SHP77 (cell line): ENCODE measurements at places on chromosomes 2 and 18.

GRCh38 chr2:190596993-190597392, 51.9 kb upstream of the NAB1 start:
- no peak for DNase-seq

- DNase-seq, result no peak
These were observed 9.5 kb downstream of the REG1A start for GRCh38 chr2:79129804-79130203.

DNA sequence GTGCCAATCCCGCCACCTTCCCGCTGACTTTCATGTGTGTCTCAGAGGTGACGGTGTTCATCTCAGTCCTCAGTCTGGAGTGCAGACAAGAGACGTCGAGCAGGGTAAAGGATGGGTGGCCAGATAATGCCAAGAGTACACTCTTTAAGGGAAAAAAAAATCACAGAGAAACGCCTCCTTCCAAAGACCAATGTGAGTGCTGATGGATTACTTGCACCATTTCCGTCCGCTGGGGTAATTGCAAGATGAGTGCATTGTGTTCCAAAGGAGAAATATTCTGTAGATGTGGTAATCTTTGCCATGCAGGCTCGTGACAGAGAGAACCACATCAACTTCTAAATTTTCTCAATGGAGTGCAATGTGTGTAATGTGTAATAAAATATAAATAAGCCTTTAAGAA, 81.0 kb downstream of the KLHL29 start:
- DNase-seq, result no peak

DNA sequence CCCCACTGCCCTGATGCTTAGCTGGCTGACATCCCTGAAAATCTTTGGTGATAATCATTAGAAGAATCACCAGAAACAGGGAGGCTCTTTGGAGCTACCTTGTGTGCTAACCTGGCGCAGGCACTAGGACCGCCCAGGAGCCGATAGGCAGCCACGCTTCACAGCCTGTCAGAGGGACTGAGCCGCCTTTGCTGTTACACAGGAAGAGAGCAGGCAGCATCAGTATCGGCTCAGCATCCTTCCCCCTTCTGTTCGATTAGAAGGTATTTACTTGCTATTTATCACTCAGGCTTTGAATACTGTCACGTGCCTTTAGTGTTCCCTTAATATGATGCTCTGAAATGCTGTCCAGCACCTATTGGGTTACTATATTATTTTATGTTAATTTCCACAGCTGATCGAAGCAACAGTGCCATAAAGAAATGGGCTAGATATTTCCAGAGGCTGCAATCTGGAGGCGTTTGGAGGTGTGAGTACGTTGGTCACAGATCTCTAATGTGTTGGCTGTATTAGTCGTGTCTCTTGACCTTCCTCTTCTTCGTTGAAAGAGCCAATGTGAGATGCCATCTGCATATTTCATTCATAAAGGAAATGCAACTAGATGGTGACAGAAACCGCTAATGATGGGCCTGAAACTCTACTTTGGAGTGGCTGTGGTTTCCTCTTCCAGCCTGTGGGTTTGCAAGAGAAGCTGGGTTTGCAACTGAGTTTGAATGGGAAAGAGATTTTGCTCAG, 110.4 kb upstream of the RAB27B start:
- DNase-seq, result no peak

- no peak for DNase-seq
These were observed 33.3 kb upstream of the TMEM87B start for GRCh38 chr2:112021781-112022231.

GRCh38 chr2:134772493-134773169, 53.8 kb upstream of the TMEM163 start:
- DNase-seq, result no peak

DNA sequence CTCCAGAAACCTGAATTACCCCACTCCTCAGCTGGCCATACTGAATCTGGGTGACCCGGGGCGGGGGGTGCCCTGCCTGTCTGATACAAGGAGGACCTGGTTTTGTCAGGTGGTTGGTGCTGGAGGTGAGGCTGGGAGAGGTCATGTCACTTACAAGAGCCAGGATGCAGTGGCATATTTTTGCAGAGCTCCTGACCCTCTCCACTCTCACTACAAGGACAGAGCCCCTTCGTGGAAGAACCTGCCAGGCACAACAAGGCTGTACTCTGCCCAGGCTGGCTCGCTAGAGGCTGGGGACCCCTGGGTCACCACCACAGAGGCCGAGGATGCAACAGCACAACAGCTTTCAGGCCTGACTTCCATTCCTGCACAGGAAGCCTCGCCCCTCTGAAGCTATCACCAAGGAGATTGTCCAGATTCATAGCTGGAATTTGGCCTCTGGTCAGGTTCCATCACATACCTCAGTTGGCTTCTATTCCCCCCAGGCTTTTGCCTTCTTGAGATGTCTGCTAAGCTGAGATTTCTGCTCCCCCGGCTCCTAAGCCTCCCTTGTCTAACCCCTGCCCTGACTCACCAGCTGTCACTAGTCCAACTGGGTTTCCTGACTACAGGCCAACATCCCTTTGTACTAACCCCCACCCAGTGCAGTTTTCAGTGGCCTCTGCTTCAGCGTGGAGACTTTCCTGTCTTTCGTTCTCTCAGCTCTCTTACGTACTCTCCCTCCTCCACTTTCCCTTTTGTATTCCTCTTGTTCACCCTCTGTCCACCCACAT, 132.5 kb upstream of the EPAS1 start:
- DNase-seq, result no peak

DNA sequence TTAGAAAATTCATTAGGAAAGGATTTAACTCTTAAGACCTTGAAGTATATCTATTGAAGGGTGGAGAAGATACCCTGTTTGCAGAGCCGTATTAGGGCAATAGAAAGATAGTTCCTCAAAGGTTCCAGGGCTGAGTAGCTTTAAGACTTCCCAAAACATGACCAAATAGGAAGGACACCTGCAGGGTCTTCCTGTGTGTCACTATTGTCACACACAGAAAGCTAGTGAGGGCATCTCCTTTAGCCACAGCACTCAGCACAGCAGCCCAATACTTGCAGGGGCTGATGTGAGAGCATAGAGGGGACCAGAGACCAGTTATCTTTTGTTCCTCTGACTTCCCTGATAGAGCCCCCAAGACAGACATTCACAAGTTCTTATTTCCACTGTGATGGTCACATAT, 93.7 kb downstream of the PAX3 start:
- no peak for DNase-seq

DNA sequence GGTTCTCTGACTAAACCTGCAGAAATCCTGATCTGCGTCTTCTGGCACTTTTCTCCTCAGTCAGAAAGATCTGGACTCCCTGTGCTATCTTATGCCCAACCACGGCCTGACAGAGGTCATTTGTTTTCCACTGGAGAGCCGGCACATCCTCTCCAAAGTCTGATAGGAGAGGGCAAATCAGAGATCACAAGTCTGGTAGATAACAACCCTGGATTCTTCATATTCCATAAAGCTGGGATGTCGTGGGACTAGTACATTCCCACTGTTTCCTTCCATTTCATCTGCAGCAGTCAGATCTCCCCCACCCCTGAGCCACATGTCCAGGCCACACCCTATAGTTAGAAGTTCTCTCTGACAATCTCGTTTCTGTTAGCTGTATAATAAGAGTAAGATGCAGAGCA, 157.0 kb downstream of the MGAT5 start:
- DNase-seq, result no peak

DNA sequence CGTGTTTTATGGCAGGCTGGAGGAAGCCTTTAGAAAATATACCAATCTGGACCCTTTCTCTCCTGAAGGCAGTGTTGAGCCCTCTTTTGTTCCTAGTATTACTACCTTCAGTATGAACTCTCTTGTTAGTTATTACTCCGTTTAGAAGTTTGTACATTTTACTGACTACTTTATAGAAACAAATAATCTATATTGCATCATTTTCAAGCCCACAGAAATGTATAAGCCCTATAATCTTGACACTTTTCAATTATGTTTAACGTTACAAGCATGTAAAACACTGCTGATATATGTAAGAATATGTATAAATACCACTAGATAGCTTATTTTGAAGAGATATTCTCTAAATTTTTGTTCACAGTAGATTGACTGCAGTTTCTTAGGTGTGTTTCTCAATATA, 64.0 kb downstream of the SLC25A12 start:
- DNase-seq, result no peak

DNA sequence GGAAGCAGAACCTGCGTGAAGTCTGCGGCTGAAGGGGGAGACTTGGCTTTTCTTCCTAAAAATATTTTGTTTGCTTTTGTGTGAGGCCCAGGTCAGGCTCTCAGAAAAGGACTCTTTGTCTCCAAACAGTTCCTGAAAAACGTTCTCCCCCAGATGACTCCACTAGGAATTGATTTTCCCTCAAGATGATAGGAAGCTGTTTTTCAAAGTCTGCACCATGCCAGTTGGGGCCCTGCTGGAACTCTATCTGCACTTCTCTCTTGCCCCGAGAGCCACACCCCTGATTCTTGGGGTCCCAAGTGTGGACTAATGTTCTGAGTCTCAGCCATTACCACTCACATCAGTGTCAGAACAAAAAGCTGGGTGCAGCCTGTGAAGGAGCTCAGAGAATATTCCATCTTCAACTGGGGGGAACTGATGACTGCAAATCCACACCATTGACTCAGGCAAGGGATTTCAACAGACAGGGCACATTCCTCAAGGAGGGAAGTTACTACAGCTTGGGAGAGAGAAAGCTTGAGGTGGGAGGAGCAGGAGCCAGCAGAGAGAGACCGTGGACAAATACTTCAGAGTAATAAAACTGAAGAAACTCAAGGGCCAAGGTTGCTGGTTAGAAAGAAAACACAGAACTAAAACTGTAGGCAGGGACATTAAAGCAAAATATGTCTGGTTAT, 768.3 kb downstream of the RNF144A start:
- DNase-seq, result no peak

DNA sequence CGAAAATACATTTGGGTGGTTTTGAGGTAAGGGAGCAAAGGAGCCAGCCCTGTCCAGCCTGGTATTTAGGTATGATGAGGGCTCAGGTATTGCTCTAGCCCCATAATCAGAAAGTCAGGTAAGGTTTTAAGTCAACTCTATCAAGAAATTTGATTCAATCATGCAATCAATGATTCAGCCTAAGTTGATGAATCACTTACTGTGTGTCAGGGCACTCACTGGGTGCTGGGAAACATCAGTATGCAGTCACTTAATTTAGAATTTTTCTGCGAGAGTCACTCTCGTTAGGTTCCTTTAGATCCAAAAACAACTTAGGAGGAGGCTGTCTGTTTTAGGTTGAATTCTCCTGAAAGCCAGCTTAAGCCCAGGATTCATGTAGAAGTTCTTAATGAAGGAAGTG, 17.7 kb upstream of the SERPINB2 start:
- DNase-seq, result no peak

DNA sequence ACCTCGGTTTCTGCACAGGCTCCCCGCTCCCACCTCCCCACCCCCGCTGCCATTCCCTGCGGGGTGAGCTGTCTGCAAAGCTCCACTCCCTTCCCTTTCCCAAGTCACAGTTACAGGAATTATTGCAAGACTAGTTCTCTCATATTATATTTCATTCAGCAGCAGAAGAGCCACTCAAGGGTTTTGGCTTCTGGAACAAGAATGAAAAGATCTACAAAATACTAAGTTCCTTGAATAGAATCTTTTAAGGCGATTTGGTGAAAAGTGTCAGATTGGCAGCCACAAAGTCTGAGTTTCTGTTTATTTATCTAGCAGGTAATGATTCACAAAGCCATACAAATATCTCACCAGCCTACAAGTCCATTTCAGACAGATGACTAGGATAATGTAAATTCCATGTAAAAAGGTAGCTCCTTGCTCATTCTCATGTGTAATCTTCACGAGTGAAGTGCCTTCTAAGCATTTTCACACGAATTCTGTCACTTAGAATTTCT, 221.9 kb upstream of the RBBP8 start:
- DNase-seq, result no peak

GRCh38 chr2:43133708-43134570, 92.5 kb downstream of the ZFP36L2 start:
- no peak for DNase-seq

DNA sequence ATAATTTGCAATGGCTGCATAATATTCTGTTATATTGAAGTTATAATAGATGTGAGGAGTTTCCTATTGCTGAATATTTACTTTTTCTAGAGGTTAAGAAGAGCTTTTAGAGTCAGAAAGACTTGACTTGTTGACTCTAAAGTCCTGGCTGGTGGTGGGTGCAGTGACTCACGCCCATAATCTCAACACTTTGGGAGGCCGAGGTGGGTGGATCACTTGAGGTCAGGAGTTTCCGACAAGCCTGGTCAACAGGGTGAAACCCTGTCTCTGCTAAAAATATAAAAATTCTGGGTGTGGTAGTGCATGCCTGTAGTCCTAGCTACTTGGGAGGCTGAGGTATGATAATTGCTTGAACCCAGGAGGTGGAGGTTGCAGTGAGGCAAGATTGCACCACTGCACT, 33.9 kb upstream of the ATIC start:
- no peak for DNase-seq

GRCh38 chr2:58514252-58514651, 273.1 kb upstream of the FANCL start:
- no peak for DNase-seq

DNA sequence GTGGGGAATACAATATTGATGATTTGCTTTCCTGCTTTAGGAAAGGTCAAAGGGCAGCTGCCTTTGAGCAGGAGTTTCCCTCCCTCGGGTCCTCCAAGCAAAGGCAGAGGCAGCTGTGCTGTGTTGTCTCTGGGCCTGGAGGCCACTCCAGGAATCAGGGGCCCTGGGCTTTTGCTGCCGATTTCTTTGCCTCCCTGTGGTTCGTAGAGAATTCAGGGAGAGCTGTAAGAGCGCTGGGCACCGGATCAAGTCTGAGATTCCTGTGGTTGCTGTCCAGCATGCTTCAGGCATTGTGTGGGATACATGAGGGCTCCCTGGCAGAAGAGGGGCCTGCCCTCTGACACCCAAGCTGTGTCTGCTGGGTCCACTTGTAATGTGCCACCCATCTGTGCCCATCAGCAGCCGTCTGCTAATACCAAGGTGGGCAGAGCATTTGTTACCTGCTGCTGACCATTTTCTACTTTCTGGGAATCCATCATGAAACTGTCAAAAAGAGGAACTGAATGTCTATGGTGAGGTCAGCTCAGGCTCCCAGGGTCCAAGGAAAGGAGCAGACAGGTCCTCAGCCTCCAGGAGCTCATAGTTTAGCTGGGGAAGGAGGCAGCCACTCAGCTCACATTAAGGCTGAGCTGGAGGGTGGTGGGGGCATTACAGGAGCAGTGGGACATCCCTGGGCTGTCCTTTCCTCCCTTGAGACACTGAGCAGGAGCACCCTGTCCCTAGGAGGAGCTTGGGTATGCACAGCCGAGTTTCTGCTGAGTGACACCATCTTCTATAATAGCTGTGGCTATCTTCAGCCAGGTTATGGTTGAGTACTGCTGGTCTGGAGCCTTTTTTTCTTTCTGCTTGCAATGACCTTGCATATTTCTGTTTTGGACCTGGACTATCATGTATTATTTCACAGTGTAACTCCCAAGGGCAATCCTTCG, 68.5 kb downstream of the CTIF start:
- DNase-seq, result no peak

DNA sequence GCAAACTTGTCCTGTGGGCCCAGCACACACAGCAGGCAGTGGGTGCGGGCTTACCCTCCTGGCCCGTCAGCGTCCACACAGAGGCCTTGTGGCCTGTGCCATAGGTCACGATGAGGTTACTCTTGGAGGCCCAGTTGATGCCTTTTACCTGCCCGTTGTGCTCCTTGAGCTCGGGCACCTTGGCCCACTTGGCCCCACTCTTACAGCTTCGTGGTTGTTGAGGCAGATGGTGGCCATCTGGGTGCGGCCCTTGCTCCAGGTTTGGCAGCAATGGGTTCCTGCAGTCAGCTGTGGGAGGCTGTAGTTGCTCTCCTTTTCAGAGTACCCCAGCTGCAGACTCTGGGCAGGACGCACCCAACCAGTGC, 45.5 kb upstream of the PTH2R start:
- DNase-seq, result no peak

GRCh38 chr2:234410526-234410925, 86.4 kb downstream of the ARL4C start:
- DNase-seq, result no peak

GRCh38 chr2:122417114-122417513, 661.7 kb downstream of the TSN start:
- no peak for DNase-seq
